ENCODE measurements at places on chromosomes 16 and 17. TPM values are rescaled to one million over a fixed set of nuclear protein-coding genes. Genes with fewer than 3 reads are reported as not detected.
A peak's percentile ranks its signal among the peaks of the same experiment; 100 is the strongest.

MON1B gene
- total RNA-seq: 76.9 TPM

LGALS9 gene
- 9.7 TPM for total RNA-seq

NPIPA2 gene
- 4.5 TPM for total RNA-seq

NKIRAS2 gene
- total RNA-seq: 19.2 TPM

RGS11 gene
- not detected for total RNA-seq

GNPTG gene
- 56.9 TPM for total RNA-seq

DNA sequence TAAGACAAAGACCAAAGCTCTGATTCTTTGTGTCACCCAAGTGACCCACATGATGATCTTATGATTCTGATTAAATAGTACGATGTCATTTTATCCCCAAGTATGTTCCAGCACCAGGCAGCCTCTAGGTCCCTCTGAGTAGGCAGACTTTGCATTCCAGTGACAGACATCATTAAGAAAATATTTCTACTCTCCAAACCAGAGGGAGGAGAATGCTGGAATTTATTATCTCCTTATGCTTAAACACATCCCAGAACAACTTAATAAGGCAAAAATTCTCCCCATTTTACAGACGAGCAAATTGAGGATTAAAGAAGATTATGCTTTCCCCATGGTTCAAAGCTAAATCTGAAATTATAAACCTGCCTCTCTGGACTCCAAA is 192.8 kb upstream of the CDH11 start:
- no peaks in the 10 kb centered on the region for H3K4me1 ChIP-seq
- H3K36me3 ChIP-seq: no peaks in the 10 kb centered on the region
- no peak overlapping the region for H3K27ac ChIP-seq
- no peak overlapping the region for H3K4me3 ChIP-seq

GRCh38 chr17:55040611-55041010 is 72.0 kb downstream of the STXBP4 start:
- no peak overlapping the region for H3K27ac ChIP-seq
- no peaks in the 10 kb centered on the region for H3K4me1 ChIP-seq
- no peak overlapping the region for H3K4me3 ChIP-seq
- peaks cover 20% of the 10 kb centered on the region for H3K36me3 ChIP-seq
- H3K27me3 ChIP-seq: no peaks in the 10 kb centered on the region
- DNase-seq: no peak

- no peak overlapping the region for H3K4me3 ChIP-seq
- no peaks in the 10 kb centered on the region for H3K4me1 ChIP-seq
- DNase-seq: no peak
- no peaks in the 10 kb centered on the region for H3K36me3 ChIP-seq
These were observed 52.1 kb upstream of the SMIM36 start for GRCh38 chr17:55563363-55563762.

- no peaks in the 10 kb centered on the region for H3K27me3 ChIP-seq
- H3K27ac ChIP-seq: peak overlapping the region; percentile 37
- H3K36me3 ChIP-seq: peaks cover 4% of the 10 kb centered on the region
- DNase-seq: peak; percentile 67
- H3K4me3 ChIP-seq: no peak overlapping the region
These were observed 14.3 kb downstream of the KPNB1 start for GRCh38 chr17:47663912-47664623.

DNA sequence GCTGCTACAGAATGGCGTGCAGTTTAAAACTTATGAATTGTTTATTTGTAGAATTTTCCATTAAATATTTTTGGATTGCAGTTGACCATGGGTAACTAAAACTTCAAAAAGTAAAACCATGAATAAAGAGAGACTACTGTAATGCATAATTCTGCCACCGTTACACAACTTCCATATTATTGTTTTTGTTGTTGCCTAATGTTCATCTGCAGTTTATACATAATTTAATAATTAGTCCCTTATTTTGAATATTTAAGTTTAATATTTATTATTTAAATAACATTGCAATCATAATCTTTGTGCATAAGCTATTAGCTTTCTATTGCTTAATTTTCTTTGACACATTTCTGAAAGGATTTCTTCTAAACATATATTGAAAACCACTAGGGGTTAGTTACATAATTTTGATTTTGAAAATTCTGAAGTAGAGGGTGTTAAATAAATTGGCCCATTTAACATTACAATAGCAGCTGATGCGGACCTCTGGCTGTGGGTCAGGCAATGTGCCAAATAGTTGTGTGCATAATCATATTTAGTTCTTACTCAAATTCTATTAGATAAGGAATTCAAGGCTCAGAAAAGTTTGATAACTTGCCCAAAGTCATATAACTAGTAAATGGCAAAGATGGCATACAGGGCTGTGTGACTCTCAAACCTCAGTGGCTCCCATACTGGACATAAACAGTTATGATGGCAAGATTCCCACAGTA is 31.1 kb downstream of the PPM1E start:
- peaks cover 1% of the 10 kb centered on the region for H3K27me3 ChIP-seq
- DNase-seq: no peak
- H3K4me1 ChIP-seq: no peaks in the 10 kb centered on the region
- no peaks in the 10 kb centered on the region for H3K36me3 ChIP-seq
- H3K27ac ChIP-seq: no peak overlapping the region

- H3K4me1 ChIP-seq: no peaks in the 10 kb centered on the region
- no peak for DNase-seq
- no peaks in the 10 kb centered on the region for H3K36me3 ChIP-seq
- no peak overlapping the region for H3K4me3 ChIP-seq
- no peaks in the 10 kb centered on the region for H3K27me3 ChIP-seq
- H3K27ac ChIP-seq: no peak overlapping the region
These were observed 631.3 kb upstream of the CA10 start for GRCh38 chr17:52789829-52790228.

- no peak for DNase-seq
- no peaks in the 10 kb centered on the region for H3K27me3 ChIP-seq
These were observed 251.2 kb upstream of the CDH11 start for GRCh38 chr16:65373097-65373496.

DNA sequence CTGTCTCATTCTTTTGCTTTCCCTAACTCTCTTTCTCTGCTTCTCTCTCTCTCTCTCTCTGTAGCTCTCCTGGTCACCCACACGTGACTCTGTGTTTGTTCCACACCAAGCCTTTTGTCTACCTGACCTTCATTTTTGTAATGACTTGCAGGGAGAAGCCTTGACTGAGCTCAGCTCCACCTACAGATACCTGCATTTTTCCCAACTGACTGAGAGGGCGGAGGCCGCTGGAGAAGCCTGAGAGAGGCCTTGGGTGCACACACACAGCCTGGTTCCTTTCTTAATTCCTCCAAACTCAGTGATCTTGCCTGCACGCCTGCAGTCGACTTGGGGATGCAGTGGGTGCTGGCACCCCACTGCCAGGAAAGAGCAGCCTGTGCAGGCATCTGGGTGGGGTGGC is 68.8 kb downstream of the LYRM1 start:
- no peak for DNase-seq
- H3K27ac ChIP-seq: no peak overlapping the region
- no peak overlapping the region for H3K4me3 ChIP-seq
- peaks cover 4% of the 10 kb centered on the region for H3K4me1 ChIP-seq
- no peaks in the 10 kb centered on the region for H3K27me3 ChIP-seq

GRCh38 chr16:50247906-50248608 is 18.3 kb upstream of the ADCY7 start:
- H3K27me3 ChIP-seq: no peaks in the 10 kb centered on the region
- H3K4me3 ChIP-seq: peak overlapping the region; percentile 58
- peak overlapping the region; percentile 18 for H3K27ac ChIP-seq
- peaks cover 6% of the 10 kb centered on the region for H3K4me1 ChIP-seq
- no peaks in the 10 kb centered on the region for H3K36me3 ChIP-seq
- no peak for DNase-seq

GRCh38 chr17:67570797-67571196 is 146.9 kb upstream of the NOL11 start:
- H3K27ac ChIP-seq: peak overlapping the region; percentile 68
- H3K4me1 ChIP-seq: peaks cover 26% of the 10 kb centered on the region
- DNase-seq: no peak
- H3K36me3 ChIP-seq: peaks cover 66% of the 10 kb centered on the region
- no peak overlapping the region for H3K4me3 ChIP-seq
- no peaks in the 10 kb centered on the region for H3K27me3 ChIP-seq

DNA sequence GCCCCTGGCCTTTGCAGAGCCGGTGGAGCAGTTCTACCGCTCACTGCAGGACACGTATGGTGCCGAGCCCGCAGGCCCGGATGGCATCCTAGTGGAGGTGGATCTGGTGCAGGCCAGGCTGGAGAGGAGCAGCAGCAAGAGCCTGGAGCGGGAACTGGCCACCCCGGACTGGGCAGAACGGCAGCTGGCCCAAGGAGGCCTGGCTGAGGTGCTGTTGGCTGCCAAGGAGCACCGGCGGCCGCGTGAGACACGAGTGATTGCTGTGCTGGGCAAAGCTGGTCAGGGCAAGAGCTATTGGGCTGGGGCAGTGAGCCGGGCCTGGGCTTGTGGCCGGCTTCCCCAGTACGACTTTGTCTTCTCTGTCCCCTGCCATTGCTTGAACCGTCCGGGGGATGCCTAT is 29.5 kb downstream of the CIITA start:
- no peaks in the 10 kb centered on the region for H3K4me1 ChIP-seq
- H3K4me3 ChIP-seq: no peak overlapping the region
- no peaks in the 10 kb centered on the region for H3K27me3 ChIP-seq
- peaks cover 12% of the 10 kb centered on the region for H3K36me3 ChIP-seq
- DNase-seq: no peak
- no peak overlapping the region for H3K27ac ChIP-seq

GRCh38 chr16:87333101-87333500 is 15.9 kb upstream of the C16orf95 start:
- peaks cover 27% of the 10 kb centered on the region for H3K4me1 ChIP-seq
- peaks cover 48% of the 10 kb centered on the region for H3K36me3 ChIP-seq
- no peak overlapping the region for H3K4me3 ChIP-seq
- no peaks in the 10 kb centered on the region for H3K27me3 ChIP-seq
- peak overlapping the region; percentile 8 for H3K27ac ChIP-seq
- DNase-seq: no peak

- DNase-seq: no peak
- H3K4me1 ChIP-seq: no peaks in the 10 kb centered on the region
- H3K27me3 ChIP-seq: no peaks in the 10 kb centered on the region
- H3K4me3 ChIP-seq: no peak overlapping the region
- H3K36me3 ChIP-seq: no peaks in the 10 kb centered on the region
- H3K27ac ChIP-seq: no peak overlapping the region
These were observed 89.8 kb downstream of the KATNIP start for GRCh38 chr16:27639561-27640276.

DNA sequence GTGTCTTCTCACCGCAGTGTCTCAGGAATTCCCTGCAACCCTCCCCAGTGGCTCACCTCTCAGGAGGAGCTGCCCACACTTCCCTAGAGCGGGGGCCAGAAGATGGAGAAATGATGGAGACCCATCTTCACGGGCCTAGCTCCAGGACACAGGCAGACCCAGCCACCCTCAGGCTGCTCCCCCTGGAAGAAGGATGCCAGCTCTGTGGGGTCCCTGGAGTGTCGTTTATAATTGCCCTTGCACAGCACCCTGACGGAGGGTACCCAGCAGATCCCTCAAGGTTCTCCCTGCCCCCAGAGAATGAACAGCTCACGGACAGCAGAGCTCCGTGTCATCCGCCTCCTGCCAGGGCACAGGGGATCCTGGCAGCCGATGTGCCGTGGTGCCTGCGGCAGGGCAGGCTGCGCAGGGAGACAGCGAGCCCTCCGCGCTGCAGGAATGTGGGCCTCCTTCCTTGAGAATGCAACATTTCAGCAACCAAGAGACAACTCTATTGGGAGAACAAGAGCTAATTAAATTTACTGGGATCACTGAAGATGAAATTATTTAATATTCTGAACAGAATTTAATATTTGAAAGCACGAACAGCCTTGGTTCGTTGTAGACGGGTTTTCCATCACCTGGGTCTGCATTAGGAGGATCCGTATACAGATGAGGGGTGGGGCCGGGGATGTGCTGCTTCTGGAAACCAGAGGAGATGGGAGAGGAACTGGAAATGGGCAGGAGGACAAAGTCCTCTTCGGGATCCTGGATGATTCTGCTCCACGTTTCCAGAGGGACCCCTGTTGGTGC is 21.0 kb upstream of the RBFOX3 start:
- H3K36me3 ChIP-seq: no peaks in the 10 kb centered on the region
- no peak overlapping the region for H3K27ac ChIP-seq
- peaks cover 58% of the 10 kb centered on the region for H3K27me3 ChIP-seq

GRCh38 chr17:40095944-40096791 is 4.2 kb downstream of the NR1D1 start:
- peaks cover 69% of the 10 kb centered on the region for H3K4me1 ChIP-seq
- peak; percentile 69 for DNase-seq
- no peaks in the 10 kb centered on the region for H3K27me3 ChIP-seq
- H3K4me3 ChIP-seq: peak overlapping the region; percentile 98

- peak overlapping the region; percentile 50 for H3K27ac ChIP-seq
- no peaks in the 10 kb centered on the region for H3K36me3 ChIP-seq
- no peaks in the 10 kb centered on the region for H3K27me3 ChIP-seq
- no peak for DNase-seq
- peak overlapping the region; percentile 41 for H3K4me3 ChIP-seq
These were observed 106.8 kb downstream of the ZNF778 start for GRCh38 chr16:89324056-89325010.

- H3K4me1 ChIP-seq: peaks cover 16% of the 10 kb centered on the region
- H3K27me3 ChIP-seq: no peaks in the 10 kb centered on the region
- peaks cover 2% of the 10 kb centered on the region for H3K36me3 ChIP-seq
- no peak overlapping the region for H3K4me3 ChIP-seq
- DNase-seq: no peak
These were observed 30.0 kb downstream of the CHD9 start for GRCh38 chr16:53084746-53085334.

GRCh38 chr17:21210411-21211076 is 3.4 kb downstream of the TMEM11 start:
- no peaks in the 10 kb centered on the region for H3K36me3 ChIP-seq
- peaks cover 64% of the 10 kb centered on the region for H3K4me1 ChIP-seq
- DNase-seq: no peak
- H3K27me3 ChIP-seq: no peaks in the 10 kb centered on the region

DNA sequence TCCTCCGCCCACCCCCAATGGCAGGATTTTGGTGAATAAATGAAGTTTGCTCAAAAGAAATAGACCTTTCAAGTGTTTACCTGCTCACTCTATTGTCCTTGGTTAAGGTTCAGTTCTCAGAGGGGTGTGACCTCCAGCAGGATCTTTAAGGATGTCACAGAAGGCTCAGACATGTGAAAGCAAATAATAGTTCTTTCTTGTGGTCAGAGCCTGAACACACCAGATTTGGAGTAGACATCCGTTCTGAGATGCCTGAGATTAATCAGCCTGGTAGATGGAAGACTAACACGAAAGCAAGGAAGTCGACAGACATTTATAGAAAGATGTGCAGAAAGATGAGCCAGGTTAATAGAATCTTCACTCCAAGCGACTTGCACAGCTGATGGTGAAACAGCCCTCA is 557.9 kb upstream of the CDH11 start:
- H3K27me3 ChIP-seq: no peaks in the 10 kb centered on the region
- H3K4me3 ChIP-seq: no peak overlapping the region
- no peak for DNase-seq
- peaks cover 7% of the 10 kb centered on the region for H3K36me3 ChIP-seq
- no peak overlapping the region for H3K27ac ChIP-seq

GRCh38 chr16:76265434-76266045 is 11.7 kb upstream of the CNTNAP4 start:
- no peak for DNase-seq
- no peaks in the 10 kb centered on the region for H3K27me3 ChIP-seq
- no peak overlapping the region for H3K27ac ChIP-seq
- H3K4me3 ChIP-seq: no peak overlapping the region

- H3K27ac ChIP-seq: no peak overlapping the region
- H3K27me3 ChIP-seq: no peaks in the 10 kb centered on the region
- peaks cover 6% of the 10 kb centered on the region for H3K4me1 ChIP-seq
- no peaks in the 10 kb centered on the region for H3K36me3 ChIP-seq
- DNase-seq: no peak
- H3K4me3 ChIP-seq: no peak overlapping the region
These were observed 28.9 kb downstream of the OR1D5 start for GRCh38 chr17:3034578-3034920.
